ENCODE measurements at places on chromosomes 2 and 18.

- no peak for DNase-seq
Measured at GRCh38 chr18:3839581-3839981, 389.6 kb downstream of the TGIF1 start.

- no peak for DNase-seq
Measured at GRCh38 chr2:147045113-147045512, 799.7 kb upstream of the ACVR2A start.

DNA sequence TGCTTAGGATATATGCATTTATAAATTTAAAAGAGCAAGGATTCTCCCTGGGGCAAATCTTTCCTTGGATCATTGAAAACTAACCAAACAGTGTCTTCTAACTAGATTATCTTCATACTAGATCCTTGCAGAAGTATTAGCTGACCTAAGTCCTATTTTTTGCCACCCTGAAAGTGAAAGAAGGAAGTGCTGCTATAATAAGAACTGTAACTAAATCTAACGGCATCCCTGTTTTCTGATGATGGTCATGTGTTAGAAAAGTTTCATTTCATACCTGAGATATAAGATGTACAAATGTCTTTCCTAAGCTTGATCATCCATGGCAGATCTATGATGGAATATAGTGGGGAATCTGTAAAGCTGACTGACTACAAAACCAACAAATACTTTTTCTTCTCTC, 102.7 kb downstream of the MAP2 start:
- DNase-seq, result no peak

DNA sequence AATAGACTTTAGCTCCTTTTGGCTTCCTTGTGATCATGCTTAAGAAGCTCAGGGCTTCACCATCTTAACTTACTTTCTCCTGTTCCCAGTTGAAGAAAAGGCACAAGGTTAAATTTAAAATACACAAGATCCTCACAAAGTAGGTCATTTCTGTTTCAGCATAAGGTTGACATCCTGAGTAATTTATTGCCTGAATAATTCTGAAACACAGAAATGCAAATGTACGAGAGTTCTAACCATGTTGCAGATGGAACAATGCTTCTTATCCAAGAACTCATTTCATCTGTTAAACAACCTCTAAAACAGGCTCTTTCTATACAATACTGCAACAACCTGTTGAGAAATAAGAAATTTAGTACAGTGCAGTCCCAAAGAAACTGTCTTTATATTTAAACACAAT, 395.2 kb downstream of the BCL11A start:
- DNase-seq, result no peak

DNA sequence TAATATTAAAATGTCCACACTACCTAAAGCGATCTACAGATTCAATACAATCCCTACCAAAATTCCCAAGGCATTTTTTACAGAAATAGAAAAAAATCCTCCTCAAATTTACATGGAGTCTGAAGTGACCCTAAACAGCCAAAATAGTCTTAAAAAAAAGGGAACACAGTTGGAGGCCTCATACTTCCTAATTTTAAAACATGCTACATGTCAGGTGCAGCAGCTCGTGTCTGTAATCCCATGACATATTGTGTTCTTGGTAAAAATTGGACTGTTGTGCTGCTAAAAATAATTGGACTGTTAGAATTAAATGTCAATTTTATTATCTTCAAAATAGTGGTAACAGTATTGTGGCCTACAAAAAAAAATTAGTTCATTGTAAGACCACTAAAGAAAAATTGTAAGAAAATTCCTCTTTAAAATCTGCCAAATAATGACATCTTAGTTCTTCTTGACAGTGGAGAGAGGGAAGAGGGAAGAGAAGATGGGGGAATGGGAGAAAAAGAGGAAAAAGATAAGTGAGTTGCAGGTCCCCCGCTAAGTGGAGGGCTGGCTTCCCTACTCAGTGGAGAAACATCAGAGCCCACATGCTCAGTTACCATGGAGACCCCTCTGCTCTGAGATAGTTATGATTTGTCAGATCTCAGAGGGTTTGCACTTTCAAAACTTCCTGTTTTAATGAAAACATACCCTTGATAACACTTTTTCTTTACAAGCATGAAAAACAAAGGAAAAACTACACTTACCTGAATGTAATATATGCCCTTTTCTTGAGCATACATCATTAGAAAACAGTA, 46.5 kb downstream of the UNC50 start:
- DNase-seq, result no peak

- DNase-seq, result no peak
Measured at GRCh38 chr2:121454549-121455090, 76.1 kb upstream of the RNU4ATAC start.

- no peak for DNase-seq
Measured at GRCh38 chr2:150429384-150429961, 58.0 kb downstream of the RND3 start.

- DNase-seq, result no peak
Measured at GRCh38 chr18:8990276-8991031, 112.0 kb upstream of the NDUFV2 start.

DNA sequence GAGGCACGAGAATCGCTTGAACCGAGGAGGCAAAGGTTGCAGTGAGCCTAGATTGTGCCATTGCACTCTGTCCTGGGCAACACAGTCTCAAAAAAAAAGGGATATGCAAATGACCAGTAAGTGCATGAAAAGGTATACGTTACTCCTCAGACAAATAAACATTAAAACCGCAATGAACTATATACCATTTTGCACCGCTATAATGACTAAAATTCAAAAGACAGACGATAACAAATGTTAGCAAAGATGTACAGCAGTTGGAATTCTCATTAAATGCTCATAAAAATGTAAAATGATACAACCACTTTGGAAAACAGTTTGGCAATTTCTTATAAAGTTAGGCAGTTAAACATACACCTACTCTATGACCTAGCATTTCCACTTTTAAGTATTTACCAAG, 67.4 kb upstream of the MSH6 start:
- DNase-seq, result no peak

- no peak for DNase-seq
Measured at GRCh38 chr2:196719110-196719872, 79.8 kb downstream of the CCDC150 start.

GRCh38 chr18:42480441-42480840, 525.4 kb downstream of the PIK3C3 start:
- no peak for DNase-seq

All from stimulated activated CD8-positive, alpha-beta memory T cell treated with anti-CD3 and anti-CD28 coated beads, Interleukin-2, amount 100 ng/mL, for 1 hour (primary cell).